B cell (primary cell): ENCODE measurements at places on chromosomes 5 and 9.
A peak's percentile ranks its signal among the peaks of the same experiment; 100 is the strongest.

GRCh38 chr5:122163121-122164069 lies 34.0 kb downstream of the ZNF474 start:
- no peak for DNase-seq

- DNase-seq: no peak
These were observed 4.3 kb downstream of the MTRR start for GRCh38 chr5:7873216-7873615.

- no peak for DNase-seq
These were observed 74.9 kb upstream of the VCAN start for GRCh38 chr5:83396662-83397061.

DNA sequence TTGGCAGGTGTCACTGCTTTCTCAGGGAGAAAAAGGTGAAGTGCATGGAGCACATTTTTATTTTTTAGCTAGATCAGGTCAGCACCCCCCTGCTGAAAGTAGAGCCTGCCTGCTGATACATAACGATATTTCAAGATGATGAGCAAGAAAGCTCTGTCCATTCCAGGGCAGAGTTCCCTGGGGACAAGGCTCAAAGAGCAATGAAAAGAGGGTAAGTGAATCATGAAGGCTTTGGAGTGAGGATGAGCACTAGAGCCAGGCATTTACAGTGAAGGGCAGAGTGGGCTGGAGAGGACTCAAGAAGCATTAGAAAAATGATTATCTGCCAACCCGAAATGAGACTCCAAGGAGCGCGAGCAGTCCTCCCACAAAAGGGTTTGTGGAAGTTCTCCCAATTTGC lies 345.7 kb downstream of the TLE4 start:
- DNase-seq: no peak

DNA sequence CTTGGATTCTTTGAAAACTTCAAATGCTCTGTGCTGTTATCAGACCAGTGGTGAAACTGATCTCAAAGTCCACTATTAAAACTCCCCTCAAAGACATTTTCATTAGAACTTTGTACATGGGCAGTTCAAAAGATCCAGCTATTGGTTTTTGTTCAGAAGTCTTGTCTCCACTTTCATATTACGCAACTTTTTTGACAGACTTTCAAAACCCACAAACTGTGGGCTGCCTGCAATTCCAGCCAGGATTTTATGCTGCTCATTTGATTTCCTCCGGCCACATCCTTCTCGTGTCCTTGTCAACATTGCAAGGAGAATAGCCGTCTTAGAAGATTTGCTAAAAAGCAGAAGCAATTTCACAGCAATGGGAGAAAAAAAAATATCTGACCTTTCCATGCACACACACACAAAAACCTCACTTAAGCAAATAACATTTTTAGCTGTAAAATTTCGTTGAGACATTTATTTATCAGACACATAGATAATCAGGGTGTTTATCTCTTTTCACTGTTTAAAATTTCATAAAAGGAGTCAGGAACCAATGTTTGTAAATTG lies 1990.5 kb downstream of the MAT2B start:
- no peak for DNase-seq

DNA sequence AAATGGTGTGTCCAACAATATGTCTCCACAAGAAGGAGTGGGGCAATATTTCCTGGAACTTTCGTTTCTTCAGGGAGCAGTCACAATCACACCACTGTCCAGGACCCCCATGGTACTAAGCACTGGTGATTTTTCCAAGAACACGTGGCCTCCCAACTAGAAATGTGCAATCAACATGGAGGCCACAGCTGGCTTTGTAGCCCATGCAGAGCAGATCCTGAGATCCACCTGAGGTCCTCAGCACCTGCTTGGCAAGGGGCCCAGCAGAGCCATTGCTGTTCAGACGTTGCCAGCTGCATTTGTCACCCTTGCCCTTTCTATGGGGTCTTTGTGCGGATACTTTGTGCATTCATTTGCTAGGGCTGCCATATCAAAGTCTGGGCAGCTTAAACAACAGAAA lies 334.5 kb upstream of the IRX4 start:
- DNase-seq: no peak

DNA sequence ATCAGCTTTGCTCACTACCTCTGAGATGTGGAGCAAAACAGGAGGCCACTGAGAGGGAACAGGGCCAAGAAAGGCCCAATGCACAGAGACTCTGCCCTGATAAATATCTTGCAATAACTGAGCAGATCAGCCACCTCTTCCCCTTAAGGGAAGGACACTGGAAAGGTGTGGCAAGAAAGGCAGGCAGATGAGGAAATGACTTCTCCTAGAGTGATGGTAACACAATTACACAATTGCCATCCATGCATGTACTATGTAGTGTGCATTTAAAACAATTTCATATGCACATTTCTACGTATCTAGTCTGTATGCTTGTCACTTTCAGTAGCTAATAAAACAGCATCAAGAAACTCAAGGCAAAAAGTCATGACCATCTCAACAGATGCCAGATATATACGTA lies 322.5 kb downstream of the DRD1 start:
- DNase-seq: no peak

GRCh38 chr9:69590266-69590665 lies 81.9 kb downstream of the APBA1 start:
- no peak for DNase-seq

GRCh38 chr5:164119806-164120447 lies 614.5 kb downstream of the MAT2B start:
- DNase-seq: no peak

- no peak for DNase-seq
These were observed 29.5 kb downstream of the RANBP3L start for GRCh38 chr5:36272136-36272690.

DNA sequence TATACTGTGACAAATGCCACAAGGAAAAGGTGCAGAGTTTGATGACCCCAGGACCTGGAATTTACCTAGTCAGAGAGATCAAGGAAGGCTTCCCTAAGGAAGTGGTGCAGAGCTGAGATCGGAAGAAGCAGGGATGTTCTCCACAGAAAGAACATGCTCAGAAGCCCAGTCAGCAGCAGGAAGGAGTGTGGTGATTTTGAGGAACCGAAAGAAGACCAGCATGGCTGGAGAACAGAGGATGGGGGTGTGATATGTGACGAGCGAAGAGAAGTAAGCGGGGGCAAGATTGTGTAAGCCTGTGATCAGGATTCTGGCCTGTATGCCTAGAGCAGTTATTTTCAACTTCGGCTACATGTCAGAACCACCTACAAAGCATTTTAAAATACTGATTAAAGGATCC lies 18.7 kb upstream of the PIK3R1 start:
- DNase-seq: peak; percentile 87

- peak; percentile 57 for DNase-seq
These were observed 2.5 kb downstream of the PTGES2 start for GRCh38 chr9:128124873-128125579.

DNA sequence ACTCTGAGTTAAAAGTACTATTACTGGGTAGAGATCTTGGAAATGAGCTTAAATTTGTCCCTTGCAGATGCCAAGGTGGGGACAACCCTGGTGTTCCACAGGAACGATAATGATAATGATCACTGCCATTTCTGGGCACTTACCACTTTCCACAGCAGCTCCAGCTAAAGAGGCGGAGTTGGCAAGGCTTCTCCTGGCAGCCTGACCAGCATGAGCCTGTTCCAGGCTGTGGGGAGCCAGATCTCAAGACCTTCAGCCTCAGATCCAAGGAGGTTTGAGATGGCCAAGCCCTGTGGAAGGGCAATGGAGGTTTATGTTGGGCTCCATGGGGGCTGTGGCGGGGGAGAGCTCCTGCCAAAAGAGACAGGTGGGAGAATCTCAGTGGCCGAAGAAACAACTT lies 244.9 kb upstream of the MVB12B start:
- no peak for DNase-seq

DNA sequence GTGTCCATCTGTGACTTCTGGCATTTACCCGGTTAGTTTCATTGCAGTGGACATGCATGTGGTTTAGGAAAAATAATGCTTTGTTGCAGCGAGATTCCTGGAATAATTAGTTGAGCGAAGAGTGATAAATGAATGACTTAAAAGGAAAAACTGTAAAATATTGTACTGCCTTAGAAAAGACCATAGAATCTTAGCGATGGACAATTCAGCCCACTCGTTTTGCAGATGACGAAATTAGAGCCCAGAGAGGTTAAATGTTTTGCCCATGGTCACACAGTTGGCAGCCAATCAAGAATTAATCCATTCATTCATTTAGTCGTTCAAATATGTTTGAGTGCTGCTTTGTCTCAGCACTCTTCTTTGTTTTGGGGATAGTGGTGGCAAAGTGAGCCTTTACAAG lies 107.9 kb downstream of the ARHGAP26 start:
- no peak for DNase-seq

DNA sequence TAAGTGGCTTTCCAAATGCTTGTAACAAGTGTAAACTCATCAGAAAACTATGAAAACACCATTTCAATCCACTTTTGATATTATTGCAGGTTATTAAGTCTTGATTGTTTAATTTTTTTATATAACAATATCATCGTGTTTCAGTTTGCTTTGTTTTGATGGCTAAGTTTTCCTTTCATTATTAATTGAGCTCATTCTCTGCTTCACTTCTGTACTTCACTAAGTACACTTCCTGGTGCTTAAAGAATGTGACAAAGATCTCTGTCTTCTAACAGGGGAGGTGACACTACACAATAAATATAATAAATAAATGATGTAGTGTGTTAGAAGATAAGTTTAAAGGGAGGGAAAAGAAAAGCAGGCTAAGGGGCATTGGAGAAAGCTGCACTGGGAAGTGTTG lies 13.0 kb upstream of the RAD23B start:
- DNase-seq: no peak

- DNase-seq: peak; percentile 63
These were observed 36.4 kb downstream of the GLT6D1 start for GRCh38 chr9:135602789-135603481.

DNA sequence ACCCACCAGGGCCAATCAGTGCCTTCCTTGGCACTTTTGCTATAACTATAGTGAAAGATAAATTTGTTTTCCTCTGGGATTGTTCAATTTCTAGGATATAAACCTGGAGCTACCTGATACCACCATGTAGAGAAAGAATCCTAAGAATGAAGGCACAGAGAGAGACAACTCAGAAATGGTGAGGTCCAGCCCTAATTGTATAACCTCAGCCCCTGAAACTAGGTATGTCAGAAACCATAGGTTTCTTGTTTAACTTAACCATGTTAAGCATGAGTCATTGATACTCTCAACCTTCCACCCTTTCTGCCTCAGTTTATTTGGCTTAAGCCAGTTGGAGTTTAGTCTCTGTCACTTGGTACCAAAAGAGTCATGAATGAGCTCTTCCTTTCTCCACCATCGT lies 4.6 kb upstream of the SPZ1 start:
- no peak for DNase-seq

DNA sequence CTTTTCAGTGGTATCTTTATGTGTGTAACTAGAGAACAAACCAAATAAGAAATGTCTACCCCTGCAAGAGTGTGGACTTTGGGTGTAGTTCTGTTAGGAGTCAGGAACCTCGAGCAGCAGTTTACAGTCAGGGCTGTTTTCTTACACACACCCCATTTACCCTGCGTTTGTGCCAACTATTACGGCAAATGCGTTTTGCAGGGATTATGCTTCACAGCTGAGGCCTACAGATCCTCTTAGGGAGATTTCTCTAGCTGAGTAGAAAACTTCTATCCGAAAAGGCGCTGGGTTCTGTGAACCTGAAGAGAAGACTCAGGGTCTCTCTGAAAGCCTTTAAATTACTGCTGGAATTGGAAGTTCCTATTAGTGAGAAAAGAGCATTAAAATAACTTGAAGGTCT lies 51.4 kb downstream of the ACER2 start:
- no peak for DNase-seq

DNA sequence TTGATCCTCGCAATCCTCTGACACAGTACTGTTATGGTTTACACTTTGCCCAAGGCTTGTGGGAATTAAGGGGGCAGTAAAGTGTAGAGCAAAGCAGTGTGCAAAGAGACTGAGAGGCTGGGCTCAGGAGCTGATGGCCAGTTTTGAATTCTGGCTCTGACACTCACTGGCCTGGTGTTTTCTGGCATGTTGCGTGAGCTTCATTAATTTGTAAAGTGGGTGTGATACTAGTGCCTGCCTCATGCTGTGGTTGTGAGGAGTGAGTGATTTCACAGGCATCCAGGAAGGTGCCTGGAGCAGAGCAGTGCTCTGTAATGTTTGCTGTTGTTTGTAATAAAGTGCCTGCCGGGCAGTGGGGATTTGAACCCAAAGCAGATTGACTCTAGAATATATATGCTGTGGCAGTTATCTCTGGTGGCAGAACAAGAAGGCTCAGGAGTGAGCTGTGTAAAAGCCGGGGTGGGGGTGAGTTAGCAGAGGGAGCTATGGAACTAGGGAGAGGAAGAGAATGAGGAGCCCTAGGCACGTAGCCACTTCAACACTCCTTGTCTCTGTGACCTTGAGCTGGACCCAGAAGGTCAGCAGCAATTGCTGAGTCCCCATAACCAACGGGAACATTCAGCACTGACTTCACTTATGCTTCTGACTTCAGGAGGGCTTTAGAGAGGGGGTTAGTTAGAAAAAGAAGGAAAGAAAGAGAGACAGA lies 108.5 kb downstream of the DOCK2 start:
- DNase-seq: no peak

GRCh38 chr5:35990520-35990919 lies 670 bp downstream of the UGT3A1 start:
- no peak for DNase-seq

DNA sequence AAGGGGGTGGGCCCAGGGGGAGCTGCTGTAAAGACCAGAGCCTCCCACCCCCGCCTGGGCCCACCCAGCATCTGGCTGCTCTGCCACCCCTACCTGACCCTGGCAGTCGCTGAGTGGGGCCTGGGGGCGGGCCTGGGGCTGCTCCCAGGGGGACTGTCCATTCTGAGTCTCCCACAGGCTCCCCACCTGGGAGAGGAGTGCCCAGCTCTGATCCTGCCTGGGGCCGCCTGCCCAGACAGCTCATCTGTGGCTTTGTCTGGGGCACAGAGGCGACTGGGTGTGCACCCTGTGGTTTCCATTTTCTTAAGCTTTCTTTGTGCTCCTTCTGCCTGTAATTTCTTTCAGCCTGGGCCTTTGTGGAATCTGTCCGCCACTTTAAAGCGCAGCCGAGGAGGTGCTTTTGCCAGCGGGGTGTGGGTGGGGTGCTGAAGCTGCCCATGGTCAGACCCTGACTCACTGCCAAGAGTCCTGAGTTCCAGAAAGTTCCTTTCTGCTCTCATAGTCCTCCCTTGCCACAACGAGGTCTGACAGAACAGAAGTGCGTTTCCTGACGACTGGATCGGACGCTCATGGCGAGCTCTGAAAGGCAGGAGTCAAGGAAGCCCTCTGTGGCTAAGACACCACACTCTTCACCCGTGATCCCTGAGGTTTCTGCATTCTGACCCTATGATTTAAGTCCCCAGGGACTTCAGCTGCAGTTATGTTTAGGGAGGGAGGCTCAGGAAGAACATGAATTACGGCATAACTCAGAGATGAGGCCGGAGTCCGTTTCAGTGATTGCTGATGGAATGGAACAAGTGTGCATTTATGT lies 225.0 kb downstream of the FANCC start:
- DNase-seq: no peak

- DNase-seq: no peak
These were observed 252.7 kb downstream of the AP3B1 start for GRCh38 chr5:78041805-78042204.

DNA sequence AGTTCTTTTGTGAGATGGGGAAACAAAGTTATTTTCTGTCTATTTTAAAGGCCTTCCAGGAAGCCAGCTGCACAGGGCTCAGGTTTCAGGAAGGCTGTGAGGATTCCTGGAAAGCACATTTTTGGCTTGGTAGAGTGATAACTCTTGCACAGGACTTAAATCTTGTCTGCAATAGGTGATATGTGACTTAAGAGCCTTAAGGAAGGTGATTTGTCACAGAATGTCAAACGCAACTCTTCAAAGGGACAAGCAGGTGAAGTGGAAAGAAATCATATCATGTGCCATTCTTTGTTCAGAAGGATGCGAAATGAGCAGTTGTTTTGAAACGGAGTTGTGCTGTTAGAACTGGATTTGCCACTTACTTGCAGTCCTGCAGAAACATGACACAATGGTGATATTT lies 459.3 kb downstream of the MAT2B start:
- no peak for DNase-seq
